RPMI8226 (cell line): ENCODE measurements at places on chromosomes 4 and X.

DNA sequence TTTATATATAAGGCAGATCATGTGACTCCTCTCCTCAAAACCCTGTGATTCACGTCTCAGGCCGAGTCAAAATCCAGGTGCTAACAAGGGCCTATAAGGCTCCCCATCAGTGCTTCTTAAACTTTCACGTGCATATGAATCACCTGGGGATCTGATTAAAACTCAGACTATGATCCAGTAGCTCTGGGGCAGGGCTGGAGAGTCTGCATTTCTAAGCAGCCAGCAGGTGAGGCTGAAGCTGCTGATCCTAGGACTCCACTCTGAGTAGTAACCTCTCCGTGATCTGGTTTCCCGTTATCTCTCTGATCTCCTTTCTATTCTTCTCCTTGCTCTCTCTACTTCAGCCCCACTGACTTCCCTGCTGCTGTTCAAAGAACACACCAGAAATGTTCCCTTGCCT lies 252.4 kb upstream of the RPS6KA3 start:
- no peak for DNase-seq

- no peak for DNase-seq
These were observed 73.9 kb downstream of the IRF2 start for GRCh38 chr4:184400375-184400870.

DNA sequence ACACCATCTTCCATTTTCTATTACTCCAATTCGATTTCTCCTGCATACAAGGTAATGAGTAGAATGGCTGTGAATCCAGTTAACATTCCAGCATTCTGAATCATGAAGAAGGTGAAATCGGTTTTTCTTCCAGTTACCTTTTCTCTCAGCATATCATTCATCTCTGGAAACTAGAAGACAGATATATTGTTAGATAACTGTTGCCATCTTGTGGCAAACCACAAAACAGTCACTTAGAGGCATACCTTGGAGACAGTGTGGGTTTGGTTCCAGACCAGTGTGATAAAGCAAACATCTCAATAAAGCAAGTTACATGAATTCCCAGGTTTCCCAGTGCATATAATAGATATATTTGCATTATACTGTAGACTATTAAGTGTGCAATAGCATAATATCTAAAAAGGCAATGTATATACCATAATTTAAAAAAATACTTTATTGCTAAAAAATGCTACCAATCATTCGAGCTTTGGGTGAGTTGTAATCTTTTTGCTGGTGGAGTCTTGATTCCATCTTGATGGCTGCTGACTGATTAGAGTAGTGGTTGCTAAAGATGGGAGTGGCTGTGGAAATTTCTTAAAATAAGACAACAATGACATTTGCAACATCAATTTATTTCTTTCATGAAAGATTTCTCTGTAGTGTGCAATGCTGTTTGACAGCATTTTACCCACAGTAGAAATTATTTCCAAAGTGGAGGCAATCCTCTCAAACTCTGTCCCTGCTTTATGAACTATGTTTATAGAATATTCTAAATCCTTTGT lies 82.1 kb downstream of the SLC39A8 start:
- peak; percentile 11 for DNase-seq

DNA sequence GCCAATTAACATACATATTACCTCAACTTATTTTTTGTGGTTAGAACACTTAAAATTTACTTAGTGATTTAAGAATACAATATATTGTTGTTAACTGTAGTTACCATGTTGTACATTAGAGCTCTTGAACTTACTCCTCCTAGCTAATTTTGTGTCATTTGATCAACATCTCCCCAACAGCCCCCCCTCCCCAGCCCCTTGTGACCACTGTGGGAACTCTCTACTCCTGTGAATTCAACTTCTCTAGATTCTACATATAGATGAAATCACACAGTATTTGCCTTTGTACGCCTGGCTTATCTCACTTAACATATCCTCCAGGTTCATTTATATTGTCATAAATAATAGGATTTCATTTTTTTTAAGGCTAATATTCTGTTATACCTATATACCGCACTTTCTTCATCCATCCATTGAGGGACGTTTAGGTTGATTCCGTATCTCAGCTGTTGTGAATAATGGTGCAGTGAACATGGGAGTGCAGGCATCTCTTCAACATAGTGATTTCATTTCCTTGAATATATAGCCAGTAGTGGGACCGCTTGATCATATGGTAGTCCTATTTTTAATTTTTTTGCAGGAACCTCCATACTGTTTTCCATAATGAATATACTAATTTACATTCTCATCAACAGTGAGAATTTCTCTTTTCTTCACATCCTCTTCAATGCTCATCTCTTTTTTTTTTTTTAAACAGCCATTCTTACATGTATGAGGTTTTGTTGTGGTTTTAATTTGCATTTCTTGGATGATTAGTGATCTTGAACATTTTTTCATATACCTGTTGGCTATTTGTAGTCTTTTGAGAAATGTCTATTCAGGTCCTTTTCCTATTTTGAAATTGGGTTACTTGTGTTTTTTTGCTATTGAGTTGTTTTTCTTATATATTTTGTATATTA lies 66.8 kb downstream of the RAPGEF2 start:
- DNase-seq: no peak

GRCh38 chr4:186902361-186902760 lies 178.7 kb upstream of the FAT1 start:
- DNase-seq: no peak
